Large intestine (tissue), 12 donors: ENCODE measurements at places on chromosomes 1 and 21. TPM values are rescaled to one million over a fixed set of nuclear protein-coding genes. Genes with fewer than 3 reads are reported as not detected.

DNA sequence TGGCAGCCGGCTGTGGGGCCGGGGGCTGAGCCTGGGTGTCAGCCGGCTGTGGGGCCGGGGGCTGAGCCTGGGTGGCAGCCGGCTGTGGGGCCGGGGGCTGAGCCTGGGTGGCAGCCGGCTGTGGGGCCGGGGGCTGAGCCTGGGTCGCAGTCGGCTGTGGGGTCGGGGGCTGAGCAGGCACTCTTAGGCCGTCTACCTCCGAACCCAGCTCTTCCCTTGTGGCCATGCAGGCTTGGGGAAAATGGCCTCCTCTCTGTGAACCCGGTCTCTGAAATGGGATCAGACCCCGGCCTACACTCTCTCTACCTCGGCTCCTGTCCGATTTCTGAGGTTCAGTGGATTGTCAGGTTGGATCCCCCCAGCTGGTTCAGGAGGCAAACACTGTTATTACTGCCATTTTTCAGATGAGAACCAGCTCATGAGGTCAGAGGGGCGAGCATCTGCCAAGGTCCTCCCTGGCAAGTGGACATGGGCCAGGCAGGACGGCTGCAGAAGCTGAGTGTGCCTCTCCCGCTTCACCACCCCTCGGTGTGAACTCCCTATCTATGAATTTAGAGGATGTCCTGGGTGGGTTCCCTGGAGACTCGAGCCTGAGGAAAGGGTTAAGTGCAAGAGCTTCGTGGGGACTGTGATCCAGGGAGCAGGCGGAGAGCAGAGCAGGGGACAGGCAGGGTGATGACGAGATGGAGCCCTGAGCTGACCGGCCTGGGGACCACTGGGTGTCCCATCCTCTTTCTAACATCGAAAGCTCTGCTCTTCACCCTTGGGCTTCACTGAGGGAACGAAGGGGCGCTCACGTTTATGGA, 10.9 kb upstream of the COL18A1 start:
- no peak for DNase-seq

Gene OR10J5
- 0.07 TPM for polyA plus RNA-seq

DNA sequence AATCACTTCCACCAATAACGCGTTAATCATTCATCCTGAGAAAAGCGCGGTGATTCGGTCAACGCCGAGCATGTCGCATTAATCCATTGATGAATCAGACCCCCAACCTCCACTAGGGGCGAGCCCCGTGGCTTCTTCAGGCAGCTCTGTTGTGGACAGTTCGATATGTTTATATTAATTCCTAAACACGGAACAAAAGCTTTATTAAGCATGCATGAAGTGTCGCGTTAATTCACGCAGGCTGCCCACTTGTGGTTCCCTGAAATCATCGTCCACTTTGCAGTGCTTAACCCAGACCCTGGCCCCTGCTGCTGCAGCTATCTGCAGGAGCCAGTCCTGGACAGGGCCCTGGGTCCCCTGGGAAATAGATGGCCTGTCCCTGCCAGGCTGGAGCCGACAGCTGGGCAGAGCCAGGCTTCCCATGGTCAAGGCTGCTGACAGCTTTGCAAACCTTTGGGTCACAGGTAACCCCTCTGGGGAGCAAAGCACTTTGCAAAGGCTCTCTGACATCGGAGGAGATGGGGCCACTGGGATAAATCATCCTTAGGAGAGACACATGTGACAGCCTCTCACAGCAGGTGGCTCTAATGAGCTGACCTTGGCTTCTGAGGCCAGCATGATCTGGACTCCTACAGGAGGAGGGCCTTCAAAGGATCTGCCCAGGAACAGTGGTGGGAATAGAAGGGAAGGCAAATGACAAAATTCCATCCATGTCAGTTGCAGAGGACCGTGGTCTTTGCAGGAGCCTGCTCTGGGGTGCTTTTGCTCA, 137.0 kb upstream of the AJAP1 start:
- no peak for DNase-seq

GRCh38 chr1:24390924-24391782, 22.4 kb downstream of the STPG1 start:
- peak; percentile 64 for DNase-seq

Gene NOTCH2
- 22.6 TPM for polyA plus RNA-seq

Gene OLIG2
- not detected for polyA plus RNA-seq

Gene AMY2A
- polyA plus RNA-seq: not detected

Gene TESK2
- polyA plus RNA-seq: 12.8 TPM

- no peak for DNase-seq
These were observed 3.6 kb downstream of the RGS1 start for GRCh38 chr1:192579010-192579738.

DNA sequence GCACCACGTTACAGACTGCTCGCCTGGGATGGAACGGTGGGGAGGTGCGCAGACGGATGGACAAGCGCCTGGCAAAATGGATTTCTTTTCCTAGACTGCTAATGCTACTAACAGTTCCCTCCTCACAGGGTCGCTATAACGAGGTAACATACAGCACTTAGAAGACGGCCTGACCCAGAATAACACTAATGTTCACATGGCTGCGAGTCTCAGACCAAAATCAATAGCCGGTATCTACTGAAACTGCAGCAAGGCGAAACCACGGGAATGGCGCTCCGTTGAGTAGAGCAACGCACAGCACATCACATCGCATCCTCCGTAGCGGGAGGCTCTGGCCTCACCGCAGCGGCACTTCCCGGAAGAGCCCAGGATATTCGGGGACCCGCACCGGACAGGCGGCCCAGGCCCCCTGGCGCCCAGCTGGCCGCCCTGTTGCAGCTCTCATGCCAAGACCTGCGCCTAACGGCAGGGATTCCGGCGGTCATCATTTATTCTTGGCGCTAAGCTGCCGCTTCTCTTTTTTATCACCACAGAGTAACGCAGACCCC, 46.6 kb downstream of the VPS26C start:
- DNase-seq: peak; percentile 28

GRCh38 chr1:12153181-12153785, 13.5 kb upstream of the TNFRSF1B start:
- no peak for DNase-seq

Gene CD1B
- polyA plus RNA-seq: not detected

Gene TSNAX
- polyA plus RNA-seq: 38.2 TPM

GRCh38 chr1:24770881-24771280, 25.6 kb downstream of the CLIC4 start:
- DNase-seq: no peak

Gene ZBTB8B
- 0.25 TPM for polyA plus RNA-seq

- DNase-seq: no peak
These were observed 18.8 kb downstream of the RGS13 start for GRCh38 chr1:192654591-192655251.

GRCh38 chr1:160154790-160155189, 3.4 kb downstream of the ATP1A4 start:
- DNase-seq: no peak

DNA sequence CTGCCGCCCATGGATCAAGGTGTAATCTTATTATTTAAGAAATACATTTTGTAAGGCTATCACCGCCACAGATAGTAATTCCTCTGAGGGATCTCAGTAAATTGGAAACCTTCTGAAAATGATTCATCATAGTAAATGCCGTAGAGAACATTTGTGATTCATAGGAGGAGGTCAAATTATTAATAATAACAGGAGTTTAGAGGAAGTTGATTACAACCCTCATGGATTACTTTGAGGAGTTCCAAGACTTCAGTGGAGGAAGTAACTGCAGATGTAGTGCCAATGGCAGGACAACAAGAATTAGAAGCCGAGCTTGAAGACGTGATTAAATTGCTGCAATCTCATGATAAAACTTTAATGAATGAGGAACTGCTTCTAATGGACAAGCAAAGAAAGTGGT, 280.1 kb downstream of the PTPRC start:
- no peak for DNase-seq

GRCh38 chr1:93699049-93699384, 17.4 kb upstream of the BCAR3 start:
- DNase-seq: no peak

Gene DNAJC28
- 2.9 TPM for polyA plus RNA-seq

DNA sequence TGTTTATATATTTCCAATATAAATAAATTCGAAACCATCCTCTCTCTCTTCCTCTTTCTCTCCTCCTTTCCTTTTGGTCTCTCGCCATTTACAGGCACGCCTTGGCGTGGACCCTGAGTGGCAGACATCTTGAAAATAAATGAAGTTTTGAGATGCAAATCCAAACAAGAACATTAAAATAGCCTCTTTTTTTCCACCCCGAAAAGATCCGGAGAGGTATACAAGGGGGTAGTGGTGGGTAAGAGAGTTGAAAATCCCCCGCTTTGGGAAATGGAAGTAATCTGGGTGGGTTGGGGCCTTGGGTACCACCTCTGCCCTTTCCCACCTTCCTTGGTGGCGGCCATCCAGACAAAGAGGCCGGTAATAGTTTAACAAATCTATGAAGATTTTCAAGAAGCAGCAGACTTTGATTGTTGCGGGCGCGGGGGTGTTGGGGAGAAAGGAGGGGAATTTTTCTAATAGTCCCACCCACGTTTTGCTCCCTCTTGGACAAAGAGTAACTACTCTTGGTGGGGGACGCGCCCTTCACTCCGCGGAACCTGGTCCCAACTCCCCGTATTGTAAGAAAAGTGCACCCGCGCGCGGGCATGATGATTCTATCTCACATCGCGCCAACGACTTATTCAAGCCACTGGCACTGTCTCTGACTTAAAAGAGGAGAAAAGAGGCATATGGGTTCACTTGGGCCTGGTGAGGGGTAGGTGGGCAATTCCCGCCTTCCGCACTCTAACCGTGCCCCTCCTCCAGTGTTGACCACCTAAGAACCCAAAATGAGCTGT, 4.0 kb upstream of the FOXD3 start:
- peak; percentile 23 for DNase-seq

DNA sequence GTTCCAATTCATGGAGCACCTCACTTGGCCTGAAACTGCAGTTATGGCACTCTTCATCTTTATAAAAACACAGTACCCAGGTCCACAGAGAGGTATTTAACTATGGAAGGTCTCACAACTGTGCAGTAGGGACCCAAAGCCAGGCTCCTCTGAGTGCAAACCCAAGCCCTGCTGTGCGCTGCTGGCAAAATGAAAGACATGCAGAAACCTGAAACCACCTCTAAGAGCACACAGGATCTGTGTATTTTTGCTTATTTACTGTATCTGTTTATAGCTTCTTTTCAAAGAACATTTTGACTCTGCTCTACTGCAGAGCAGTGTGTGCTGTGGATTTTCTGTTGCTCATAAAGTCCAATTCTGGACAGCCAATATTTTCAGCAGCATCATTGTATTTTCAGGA, 166.6 kb downstream of the DSCAM start:
- DNase-seq: no peak

GRCh38 chr1:118116401-118116800, 68.6 kb downstream of the SPAG17 start:
- DNase-seq: no peak

Gene DFFB
- polyA plus RNA-seq: 10.6 TPM

- DNase-seq: no peak
These were observed 5.2 kb downstream of the HES3 start for GRCh38 chr1:6248932-6249738.
